KBM-7 (cell line): ENCODE measurements at places on chromosomes 6 and 20.
A peak's percentile ranks its signal among the peaks of the same experiment; 100 is the strongest.

GRCh38 chr20:14336686-14337085, 726 bp downstream of the FLRT3 start:
- DNase-seq, result no peak

DNA sequence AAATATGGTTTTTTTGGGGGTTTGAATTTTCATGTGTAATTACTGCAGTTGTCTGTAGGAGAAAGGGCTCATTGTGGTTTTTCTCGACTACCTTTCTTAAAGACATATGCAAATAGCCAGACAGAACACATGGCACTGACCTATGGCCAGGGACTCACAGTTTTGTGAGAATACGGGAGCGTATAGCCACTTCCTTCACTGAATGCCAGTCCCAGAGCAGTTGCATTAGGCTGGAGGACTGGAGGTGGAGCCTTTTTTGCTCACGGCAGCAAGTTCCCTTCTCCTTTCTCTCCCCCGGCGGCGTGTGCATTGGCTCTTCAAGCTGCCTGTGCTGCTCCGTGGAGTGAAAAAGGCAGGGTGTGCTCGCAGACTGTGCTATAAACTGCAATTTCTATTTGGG, 114.9 kb downstream of the AKAP7 start:
- peak; percentile 87 for DNase-seq

- DNase-seq, result no peak
Measured at GRCh38 chr20:15726416-15726815, 846.8 kb downstream of the KIF16B start.

GRCh38 chr6:43060755-43061633, 1.6 kb downstream of the KLC4 start:
- DNase-seq, result no peak

- no peak for DNase-seq
Measured at GRCh38 chr6:41572613-41573012, 26.4 kb downstream of the FOXP4 start.

DNA sequence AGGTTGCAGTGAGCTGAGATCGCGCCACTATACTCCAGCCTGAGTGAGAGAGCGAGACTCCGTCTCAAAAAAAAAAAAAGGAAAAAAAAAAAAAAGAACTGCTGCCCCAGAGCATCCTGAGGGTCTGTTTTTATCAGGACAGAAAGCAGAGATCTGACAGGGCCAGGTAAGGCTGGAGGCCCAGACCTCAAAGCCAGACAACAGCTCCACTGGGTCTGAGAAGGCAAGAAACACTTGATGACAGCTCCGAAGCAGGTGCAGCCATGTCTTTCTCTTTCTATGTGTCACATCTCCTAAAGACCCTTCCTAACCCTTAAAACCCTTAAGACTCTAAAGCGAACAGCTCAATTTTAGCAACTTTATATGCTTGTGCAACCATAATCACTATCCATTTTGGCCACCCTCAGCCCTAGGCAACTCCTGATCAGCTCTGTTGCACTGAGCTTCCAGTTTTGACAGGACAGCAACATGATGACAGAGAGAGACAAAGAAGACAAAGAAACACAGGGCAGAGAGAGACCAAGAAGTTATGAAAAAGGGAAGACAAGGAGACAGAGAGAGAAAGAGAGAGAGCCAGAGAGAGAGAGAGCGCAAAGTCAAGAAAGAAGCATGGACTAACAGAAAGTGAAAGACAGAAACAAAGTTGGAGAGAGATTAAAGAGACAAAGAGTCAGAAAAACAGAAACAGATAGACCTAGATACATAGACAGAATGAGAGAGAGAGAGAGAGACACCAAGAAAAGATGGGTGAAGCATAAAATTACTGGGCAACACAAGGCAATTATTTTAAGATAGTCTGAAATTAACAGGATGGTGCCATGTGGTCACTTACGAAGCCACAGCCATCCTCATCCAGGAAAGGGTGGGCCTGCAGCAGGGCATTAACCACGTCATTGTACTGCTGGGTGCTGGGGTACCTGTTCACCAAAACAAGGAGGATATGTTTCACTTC, 39.2 kb downstream of the SAMD3 start:
- DNase-seq, result no peak

GRCh38 chr20:36929290-36929689, 22.2 kb downstream of the SAMHD1 start:
- DNase-seq, result no peak

- no peak for DNase-seq
Measured at GRCh38 chr6:77092971-77093370, 370.3 kb downstream of the HTR1B start.

DNA sequence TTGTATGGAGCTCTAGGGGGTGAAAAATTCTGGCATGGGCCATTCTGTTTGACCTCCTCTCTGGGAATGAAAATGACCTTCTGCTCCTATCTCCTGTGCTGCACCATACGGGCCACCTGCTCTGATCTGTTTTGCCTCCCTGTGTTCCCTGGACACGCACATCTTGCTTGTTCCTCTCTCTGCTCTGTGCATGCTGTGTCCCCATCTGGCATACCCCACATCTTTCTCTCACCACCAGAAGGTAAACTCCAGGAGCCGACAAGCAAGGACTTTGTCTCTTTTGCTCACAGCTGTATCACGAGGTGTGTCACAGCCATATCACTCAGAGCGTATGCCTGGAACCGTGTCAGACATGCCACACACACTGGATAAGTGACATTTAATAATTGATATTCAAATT, 208.4 kb upstream of the DTNBP1 start:
- DNase-seq, result no peak
